ENCODE measurements at places on chromosomes 1 and 21.

GRCh38 chr1:5917591-5918274 lies 74.5 kb downstream of the NPHP4 start:
- no peak for DNase-seq

DNA sequence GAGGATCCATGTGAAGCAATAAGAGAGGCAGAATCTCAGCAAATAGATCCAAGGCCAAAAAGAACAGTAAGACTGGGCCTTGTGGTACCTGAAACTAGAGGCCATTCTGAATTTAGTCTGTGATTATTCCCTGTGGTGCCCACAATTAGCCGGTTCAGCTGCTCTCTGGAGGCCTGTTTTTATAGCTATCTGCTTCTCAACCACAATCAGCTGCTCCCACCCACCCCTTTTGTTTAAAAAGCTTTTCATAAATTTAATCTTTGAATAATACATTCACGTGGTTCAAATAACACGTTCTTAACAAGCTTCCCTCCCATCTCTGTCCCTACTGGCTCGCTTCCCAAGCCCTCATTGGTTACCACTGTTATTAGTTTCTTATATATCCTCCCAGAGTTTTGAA lies 18.0 kb downstream of the UBE2T start:
- DNase-seq = no peak

DNA sequence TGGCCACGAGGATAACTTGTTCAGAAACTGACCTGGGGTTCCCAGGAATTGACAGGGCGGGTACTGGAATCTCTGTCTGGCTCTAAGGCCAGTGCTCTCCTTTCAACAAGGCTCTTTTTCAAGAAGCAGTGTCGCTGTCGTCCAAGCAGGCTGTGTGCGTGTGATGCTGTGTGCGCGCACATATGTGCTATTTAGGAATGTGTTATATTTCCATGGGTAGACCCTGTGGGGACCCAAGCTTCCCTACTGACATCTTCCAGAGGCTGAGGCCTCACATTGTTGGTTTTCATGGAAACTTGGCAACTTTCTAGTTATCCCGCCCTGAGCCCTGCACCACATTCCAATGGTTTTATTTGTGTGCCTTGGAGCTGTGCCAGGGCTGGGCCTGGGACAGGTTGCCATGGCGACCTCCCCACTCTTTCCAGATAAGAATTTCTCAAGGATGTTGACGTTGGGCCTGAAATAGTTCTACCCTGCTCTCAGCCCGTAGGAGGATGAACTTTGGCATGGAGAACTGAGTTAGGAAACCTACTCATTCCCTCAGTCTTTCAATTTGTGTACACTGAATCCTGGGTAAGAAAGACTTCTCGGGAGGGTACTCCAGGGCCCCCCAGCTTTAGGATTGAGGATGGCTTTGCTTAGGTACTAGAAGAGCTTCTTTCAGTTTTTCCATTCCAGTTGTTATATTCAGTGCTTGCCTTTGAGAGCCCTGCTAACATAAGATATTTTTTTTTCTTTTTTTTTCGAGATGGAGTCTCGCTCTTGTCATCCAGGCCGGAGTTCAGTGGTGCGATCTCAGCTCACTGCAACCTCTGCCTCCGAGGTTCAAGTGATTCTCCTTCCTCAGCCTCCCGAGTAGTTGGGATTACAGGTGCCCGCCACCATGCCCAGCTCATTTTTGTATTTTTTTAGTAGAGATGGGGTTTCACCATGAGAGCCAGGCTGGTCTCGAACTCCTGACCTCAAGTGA lies 38.8 kb upstream of the SRSF10 start:
- DNase-seq = no peak

GRCh38 chr1:42784946-42785693 lies at the start of gene TMEM269:
TSS of gene TMEM269 (plus strand) at chr1:42784991. CDS start at chr1:42789894, 4,903 bp downstream.
- peak; percentile 12 for DNase-seq

DNA sequence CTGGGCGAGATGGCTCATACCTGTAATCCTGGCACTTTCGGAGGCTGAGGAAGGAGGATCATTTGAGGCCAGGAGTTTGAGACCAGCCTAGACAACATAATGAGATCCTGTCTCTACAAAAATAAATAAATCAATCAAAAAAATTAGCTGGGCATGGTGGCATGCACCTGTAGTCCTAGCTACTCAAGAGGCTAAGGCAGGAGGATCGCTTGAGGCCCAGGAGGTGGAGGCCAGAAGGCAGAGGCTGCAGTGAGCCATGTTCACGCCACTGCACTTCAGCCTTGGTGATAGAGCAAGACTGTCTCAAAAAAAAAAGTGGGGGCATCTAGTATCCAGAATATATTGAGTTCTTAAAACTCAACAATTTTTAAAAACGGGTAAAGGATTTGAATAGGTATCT lies 6.0 kb downstream of the TUT4 start:
- no peak for DNase-seq

GRCh38 chr1:18882486-18882885 lies 19.9 kb downstream of the ALDH4A1 start:
- no peak for DNase-seq

- no peak for DNase-seq
These were observed 3.5 kb upstream of the CELA2A start for GRCh38 chr1:15452866-15453571.

- DNase-seq = no peak
These were observed 8.3 kb downstream of the IL24 start for GRCh38 chr1:206905295-206906164.

DNA sequence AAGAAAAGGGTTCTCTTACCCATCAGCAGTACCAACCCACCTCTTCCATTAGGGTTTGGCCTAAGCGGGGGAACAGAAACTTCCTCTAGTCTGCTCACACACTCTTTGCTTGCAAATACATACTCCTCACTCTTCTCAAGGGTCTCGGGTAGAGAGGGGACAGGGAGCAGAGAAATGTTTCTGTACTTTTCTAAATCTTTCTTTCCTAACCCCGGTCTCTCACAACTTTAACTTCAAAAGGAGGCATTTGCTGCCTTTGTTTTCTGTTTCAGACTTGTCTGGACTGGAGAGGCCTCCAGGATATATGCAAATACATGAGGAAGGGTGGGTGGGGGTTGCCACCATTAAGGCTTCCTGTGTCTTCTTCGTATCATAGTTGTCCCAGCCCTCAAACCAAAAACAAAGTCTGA lies 10.5 kb upstream of the LAX1 start:
- DNase-seq = no peak

DNA sequence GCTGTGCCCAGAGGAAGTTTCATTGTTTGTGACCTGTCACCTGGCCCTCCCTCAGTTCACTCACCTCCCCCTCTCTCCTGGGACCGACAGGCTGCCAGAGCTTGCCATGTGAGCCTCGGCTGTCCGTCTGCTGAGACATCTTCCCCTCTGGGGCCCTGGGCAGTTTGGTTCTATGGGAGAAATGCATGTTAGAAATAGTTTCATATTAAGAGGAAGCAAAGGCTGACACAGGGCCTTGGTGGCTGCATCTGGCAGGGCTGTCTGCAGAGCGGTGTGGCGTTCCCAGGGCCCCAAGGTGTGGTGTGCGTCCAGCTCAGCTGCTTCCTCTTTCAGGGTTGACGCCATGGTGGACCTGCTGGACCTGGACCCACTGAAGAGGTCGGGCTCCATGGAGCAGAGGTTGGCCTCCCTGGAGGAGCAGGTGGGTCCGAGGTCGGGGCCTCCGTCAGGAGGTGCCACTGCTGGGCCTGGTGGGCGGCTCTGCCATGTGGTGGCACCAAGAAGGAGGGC lies 31.9 kb upstream of the LRRC3 start:
- no peak for DNase-seq

- no peak for DNase-seq
These were observed 10.0 kb upstream of the ARHGAP29 start for GRCh38 chr1:94247138-94248094.

DNA sequence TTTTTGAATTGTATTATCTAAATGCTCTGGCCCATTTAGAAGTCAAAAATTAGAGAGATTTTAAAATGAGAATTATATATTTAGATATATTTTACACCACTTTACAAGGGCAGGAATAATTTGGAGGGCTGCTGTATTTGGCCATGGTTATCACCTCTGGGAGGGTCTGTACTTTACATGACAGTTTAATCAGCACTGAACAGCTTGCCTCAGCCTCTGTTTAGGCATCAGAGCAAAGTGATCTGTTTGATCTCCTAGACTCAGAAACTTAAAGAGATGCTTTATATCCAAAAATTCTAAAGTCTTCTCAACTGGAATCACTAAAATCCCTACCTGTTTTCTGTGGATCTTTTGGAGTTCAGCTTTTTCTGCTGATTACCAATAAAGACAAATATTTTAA lies 5.4 kb upstream of the SPTA1 start:
- no peak for DNase-seq

GRCh38 chr1:205375835-205376545 lies 19.3 kb upstream of the KLHDC8A start:
- no peak for DNase-seq

- no peak for DNase-seq
These were observed 559 bp downstream of the RBBP4 start for GRCh38 chr1:32651461-32652073.

DNA sequence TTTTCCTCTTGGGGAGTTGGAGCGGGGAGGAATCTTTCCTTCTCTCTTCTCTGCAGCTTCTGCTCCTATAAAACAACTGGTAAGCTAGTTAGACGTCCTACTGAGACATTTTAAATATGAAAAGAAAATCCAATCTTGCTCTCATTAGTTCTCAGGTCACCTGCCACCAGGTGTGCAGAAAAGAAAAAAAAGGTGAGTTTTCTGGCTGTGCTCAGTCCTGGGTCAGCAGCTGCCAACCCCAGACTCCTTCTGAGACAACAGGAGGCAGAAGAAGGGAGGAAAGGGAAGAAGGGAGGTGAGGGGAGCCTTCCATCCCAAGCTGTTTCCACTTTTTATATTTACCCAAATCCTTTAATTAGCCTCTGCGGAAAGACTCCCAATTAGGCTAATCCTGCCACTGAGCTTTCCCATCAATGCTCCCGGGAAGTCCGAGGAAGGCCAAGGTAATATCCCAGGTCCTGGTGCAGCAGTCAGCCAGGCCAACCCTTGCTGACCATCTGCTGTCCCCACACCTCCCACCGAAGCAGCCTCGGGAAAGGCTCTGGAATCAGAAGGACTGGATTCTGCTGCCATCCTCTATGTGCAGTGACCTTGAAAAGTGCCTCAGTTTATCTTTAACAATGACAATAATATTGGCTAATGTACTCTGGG lies 33.4 kb downstream of the GLIS1 start:
- DNase-seq = no peak

GRCh38 chr1:156492591-156493080 lies 7.9 kb downstream of the MEF2D start:
- DNase-seq = no peak

- DNase-seq = no peak
These were observed 33.7 kb upstream of the VASH2 start for GRCh38 chr1:212916481-212917133.

DNA sequence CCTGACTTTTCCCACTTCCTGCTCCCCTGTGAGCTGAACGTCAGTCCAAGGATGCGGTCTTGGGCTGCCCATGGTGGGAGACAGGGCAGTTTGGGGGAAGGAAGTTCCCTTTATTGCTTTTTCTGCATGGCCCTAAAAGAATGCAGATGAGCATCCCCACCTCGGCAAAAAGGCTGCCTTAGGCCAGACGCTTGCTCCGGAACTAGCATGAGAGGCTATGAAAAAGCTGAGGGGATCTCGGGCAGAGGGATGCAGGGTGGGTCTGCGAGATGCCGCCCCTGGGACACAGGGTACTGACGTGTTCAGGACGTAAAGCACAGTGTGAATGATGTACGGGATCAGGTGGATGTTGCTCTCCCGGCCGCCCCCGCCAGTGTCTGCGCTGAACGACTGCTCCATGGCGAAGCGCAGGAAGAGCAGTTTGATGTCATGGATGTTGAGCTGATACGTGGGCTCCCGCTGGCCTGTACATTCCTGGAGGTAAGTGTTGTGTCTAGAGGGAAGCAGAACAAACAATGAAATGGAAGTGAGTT lies 125.8 kb downstream of the UBR4 start:
- DNase-seq = no peak

DNA sequence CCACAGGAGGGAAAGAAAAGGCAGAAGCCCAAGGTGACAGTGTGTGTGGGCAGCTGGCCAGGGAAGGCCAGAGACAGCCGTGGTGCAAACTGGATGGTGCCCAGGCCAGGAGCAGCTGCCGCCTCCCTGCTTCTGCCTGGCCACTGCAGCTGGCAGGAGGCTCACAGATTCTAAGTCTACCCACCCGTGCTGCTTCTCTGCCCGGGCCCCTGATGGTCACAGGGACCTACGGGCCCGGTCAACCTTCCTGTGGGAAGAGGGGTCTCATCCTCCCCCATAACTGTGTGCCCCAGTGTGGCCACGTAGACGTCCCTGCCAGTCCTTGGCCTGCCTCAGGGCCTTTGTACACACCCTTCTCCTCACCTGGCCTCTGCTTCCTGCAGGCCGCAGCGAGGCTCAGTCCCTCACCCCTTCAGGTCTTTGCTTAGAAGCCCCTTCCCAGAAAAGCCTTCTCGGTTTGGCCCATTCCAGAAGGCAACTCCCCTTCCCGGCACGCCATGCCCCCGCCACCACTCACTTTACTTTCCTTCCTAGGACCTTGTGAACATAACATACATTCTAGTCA lies 192.6 kb upstream of the AJAP1 start:
- DNase-seq = no peak

GRCh38 chr1:43452789-43453441 lies 816 bp downstream of the HYI start:
- DNase-seq = no peak

DNA sequence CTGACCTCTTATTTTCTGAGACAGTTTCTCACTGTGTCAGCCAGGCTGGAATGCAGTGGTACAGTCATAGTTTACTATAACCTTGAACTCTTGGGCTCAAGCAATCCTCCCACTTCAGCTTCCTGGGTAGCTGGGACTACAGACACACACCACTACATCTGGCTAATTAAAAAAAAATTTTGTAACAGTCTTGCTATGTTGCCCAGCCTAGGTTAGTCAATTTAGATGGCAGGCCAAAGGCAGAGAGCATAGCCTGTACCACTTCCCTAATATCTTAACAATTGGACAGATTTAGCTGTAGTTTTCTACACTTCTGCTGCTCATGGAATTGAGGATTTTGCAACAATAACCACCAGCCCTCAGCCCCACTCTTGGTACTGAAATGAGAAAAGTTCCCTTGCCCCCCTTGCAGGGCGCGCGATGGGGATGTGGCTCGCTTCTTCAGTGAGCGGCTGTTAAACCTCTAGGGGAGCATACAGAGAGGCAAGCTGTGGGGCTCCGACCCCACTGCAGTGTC lies 34.9 kb upstream of the PTGFRN start:
- no peak for DNase-seq

- no peak for DNase-seq
These were observed 54.3 kb upstream of the RAB3GAP2 start for GRCh38 chr1:220326578-220326977.

- DNase-seq = no peak
These were observed 345.9 kb downstream of the FAM72C start for GRCh38 chr1:143625886-143626285.

- DNase-seq = no peak
These were observed 28.9 kb upstream of the CD101 start for GRCh38 chr1:116972674-116973030.

DNA sequence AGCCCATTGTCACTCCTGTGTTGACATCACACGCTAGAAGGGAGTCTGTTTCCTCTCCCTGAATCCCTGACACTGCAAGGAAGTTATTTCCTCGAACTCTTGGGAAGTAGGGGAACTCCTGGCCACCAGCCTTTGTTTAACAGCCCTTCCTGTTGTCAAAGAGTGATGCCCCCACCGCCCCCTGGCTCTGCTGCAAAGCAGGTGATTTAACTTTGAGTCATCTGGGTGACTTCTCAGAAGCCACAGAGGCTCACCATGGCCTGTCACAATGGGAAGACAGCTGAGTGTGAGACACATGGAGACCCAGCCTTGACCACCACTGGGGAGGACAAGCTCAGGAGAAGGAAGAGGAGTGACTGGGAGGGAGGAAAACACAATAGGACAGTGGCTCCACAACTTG lies 182.8 kb downstream of the PSMG1 start:
- no peak for DNase-seq

All from stimulated activated CD8-positive, alpha-beta memory T cell treated with anti-CD3 and anti-CD28 coated beads, Interleukin-4, amount 100 ng/mL, for 1 hour (primary cell).